ENCODE measurements at places on chromosomes 2 and 18. TPM values are rescaled to one million over a fixed set of nuclear protein-coding genes. Genes with fewer than 3 reads are reported as not detected.

The CRYGD gene
- not detected for total RNA-seq

The ZAP70 gene
- not detected for total RNA-seq

The PSME4 gene
- total RNA-seq = 54.7 TPM

The ZNF521 gene
- total RNA-seq = 0.04 TPM

The NEU4 gene
- total RNA-seq = not detected

The RESP18 gene
- not detected for total RNA-seq

The CRYGC gene
- not detected for total RNA-seq

The FBXO15 gene
- total RNA-seq = 2.8 TPM

The METTL4 gene
- total RNA-seq = 8.6 TPM

The DSC2 gene
- 4.8 TPM for total RNA-seq

- peak; percentile 33 for DNase-seq
Measured at GRCh38 chr18:35502052-35502451, 4.3 kb upstream of the INO80C start.

- no peak for DNase-seq
Measured at GRCh38 chr2:236597629-236598028, 28.0 kb downstream of the ACKR3 start.

- no peak for DNase-seq
Measured at GRCh38 chr18:74337155-74337911, 21.7 kb downstream of the C18orf63 start.

DNA sequence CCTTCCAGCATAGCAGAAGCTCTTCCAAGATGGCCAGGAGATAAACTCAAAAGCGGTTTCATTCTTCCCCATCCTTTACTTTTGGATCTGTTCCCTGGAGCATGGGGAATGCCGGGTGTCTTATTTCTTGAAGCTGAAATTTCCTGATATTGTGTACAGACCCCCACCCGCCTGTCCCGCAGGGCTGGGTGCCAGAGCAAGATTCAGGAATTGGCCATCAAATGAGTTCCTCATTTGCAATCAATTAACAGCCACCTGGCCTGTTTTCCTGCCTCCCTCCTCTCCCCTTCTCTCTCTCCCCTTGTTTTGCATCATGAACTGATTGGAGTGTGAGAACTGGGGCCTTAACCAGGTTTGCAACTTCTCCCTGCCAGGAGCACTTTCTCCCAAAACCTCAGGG lies 202.1 kb downstream of the SH3RF3 start:
- DNase-seq = no peak

GRCh38 chr18:37565977-37566478 lies 430 bp upstream of the CELF4 start:
- no peak for DNase-seq

DNA sequence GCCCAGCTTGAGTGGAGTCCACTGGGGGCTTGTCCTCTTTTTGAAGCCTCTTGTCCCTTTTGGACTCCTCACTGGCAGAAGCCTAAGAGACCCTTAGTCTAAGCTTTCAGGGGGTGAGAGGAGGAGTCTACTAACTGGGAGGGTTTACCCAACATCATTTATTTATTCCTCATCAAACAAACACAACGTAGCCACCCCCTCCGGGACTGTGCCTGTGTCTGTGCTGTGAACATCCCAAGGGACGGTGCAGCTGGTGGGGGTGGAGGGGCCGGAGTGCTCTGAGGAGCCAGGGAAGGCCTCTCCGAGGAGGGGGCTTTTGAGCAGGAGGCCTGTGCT lies 42.7 kb upstream of the TAF1B start:
- no peak for DNase-seq

- no peak for DNase-seq
Measured at GRCh38 chr2:86297382-86298147, 39.9 kb downstream of the REEP1 start.

GRCh38 chr18:52323802-52324201 lies 16.2 kb upstream of the DCC start:
- DNase-seq = no peak

GRCh38 chr2:239012936-239013677 lies 165.2 kb downstream of the TWIST2 start:
- DNase-seq = no peak

- DNase-seq = no peak
Measured at GRCh38 chr2:236483102-236483501, 86.5 kb upstream of the ACKR3 start.

GRCh38 chr2:176099728-176100546 lies at the start of gene HOXD12:
TSS of gene HOXD12 (plus strand) at chr2:176099795. CDS start at chr2:176099802, 7 bp downstream.
- no peak for DNase-seq

DNA sequence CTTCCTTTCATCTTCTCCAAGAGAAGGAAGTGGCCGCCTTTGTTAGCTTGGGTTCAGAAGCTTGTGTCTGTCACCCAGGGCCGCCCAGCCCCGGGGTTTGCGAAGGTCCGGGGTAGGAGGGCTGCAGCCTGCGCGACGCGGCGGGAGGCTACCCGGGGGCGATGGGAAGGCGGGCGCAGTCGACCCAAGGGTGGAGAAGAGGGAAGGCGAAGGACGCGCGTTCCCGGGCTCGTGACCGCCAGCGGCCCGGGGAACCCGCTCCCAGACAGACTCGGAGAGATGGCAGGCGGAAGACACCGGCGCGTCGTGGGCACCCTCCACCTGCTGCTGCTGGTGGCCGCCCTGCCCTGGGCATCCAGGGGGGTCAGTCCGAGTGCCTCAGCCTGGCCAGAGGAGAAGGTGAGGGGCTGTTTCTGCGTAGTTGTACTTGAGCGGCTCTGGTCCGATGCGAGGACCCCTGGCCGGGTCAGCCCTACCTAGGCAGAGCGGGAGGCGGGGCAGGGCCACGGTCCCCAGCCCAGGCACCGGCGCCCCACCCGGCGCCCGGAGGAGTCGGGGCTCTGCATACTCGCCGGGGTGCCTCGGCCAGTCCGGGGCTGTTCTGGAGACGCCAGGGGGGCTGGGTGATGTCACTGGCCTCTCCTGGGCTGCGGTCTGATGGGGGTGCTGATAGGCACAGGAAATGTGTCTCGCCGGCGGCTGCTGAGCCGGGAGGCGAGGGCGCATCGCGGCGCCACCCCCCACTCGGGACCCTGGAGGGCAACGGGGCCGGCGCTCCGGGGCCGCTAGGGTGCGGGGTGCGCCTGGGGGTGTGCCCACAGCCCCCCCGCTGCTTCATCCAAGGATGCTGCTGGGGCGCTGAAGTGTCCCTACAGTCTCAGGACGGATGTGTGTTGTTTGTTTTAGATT lies at the start of gene QPCT:
QPCT (plus strand) TSS at position 178 of the 909 bp plus-strand sequence; CDS start at position 280, 102 bp downstream.
- DNase-seq = no peak

GRCh38 chr2:9199716-9200632 lies 6.6 kb upstream of the ASAP2 start:
- DNase-seq = no peak

DNA sequence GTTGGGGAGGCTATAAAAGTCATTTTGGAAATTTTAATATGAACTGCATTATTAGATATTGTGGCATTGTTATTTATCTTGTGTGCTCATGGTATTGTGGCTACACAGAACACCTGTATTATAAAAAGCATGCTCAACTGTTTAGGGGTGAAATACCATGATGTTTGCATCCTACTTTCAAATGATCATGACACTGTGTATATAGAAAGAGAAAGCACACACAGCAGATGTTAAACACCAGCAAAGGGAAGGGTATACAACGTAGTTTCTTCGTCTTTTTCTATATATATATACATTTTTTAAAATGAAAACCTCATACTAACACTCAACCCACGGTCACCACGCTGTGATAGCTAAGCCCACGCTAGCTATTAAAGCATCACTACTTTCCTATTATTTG lies 27.1 kb downstream of the STARD7 start:
- no peak for DNase-seq

DNA sequence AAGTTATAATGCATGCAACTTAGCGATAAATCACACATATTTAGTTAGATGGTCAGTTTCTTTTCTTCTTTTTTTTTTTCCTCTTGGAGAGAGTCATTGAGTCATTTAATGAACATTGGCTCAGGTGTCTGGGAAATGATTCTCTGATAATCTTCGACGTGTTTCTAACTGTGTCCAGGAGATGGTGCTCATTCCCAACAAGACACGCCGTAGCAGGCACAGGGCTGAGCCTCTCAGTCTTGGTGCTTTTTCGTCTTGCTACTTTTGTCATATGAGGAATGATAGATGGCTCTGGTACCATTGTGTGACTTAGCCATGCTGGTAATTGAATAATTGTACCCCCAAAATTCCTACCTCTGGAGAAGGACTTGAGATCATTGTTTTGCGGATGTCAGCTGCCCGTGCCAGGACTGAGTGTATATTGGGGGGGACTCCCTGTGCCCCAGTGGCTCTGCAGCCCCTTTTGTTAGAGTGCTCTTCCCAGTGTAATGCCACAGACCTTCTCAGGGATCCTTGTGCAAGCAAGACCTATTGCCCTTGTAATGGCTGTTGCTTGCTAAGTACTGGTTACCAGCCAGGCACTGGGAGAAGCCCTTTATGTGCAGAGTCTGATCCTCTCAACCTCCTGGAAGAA lies 107.6 kb upstream of the CYRIA start:
- peak; percentile 56 for DNase-seq

DNA sequence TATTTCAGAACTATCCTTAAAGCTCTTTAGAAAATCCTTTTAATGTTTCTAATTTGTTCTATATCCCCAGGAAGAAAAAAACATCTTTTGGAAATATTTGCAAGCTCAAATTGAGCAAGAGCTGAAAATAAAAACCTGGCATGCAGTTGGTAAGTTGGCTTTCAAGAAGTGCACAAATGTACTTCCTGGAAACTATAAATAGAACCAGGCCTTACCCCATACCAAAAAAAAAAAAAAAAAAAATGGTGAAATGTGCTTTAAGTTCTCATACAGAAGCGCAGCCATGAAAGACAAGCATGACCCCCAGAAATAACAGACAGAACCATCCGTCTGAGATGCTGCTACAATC lies 178.5 kb downstream of the HDAC4 start:
- DNase-seq = no peak

GRCh38 chr2:238391042-238391689 lies 35.6 kb upstream of the ASB1 start:
- no peak for DNase-seq

GRCh38 chr18:73952296-73952946 lies 195.2 kb downstream of the FBXO15 start:
- peak; percentile 7 for DNase-seq

GRCh38 chr2:71792926-71793761 lies 339.8 kb downstream of the DYSF start:
- peak; percentile 85 for DNase-seq

GRCh38 chr2:190961918-190962487 lies 52.0 kb downstream of the STAT1 start:
- no peak for DNase-seq

DNA sequence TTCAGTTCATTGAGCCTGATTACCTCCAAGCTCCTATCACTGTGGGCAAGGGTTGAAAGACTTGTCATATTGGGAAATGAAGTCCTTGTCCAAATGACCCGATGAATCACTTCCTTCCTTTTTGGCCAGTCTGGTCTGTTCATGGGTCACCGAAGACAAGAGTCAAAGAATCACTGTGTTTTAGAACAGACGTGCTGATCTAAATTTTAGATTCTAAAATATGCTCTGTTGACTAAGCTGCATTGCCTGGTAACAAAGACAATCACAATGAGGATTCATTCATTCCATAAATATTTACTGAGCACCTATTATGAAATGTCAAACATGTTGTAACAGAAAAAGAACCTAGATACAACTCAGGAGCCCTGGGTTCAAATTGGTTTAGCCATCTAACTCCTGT lies 99.4 kb upstream of the RND3 start:
- DNase-seq = peak; percentile 92

DNA sequence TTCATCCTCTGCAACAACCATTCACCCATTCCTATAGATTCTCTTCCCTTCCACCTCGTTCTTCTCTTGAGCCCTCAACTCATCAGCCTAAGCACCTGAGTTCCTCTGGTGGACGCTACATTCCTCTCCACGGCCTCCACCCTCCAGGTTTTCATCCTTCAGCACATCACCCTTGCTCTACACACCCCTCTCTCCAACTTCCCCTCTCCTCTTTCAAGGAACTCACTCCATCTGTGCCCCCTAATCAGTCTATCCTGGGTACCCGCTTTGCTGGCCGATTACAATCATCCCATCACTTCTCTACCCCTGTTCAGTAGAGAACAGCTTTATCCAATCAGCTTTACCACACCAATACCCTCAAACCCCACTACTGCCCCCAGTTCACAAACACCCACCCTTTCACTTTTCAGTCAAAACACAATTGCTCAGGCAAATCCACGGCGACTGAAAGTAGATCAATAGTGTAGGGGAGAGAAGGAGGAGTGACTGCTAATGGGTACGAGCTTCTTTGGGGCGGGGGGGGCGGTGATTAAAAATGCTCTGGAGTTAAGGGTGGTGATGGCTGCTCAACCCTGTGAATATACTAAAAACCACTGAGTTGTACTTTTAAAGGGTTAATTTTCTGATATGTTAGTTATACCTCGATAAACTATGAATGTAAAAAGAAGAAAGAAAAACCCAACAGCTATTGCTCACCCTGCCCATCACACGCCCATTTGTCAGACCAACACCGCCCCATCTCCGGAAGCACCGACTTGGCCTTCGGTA lies 857 bp downstream of the DYM start:
- peak; percentile 16 for DNase-seq

GRCh38 chr2:131145040-131145439 lies 39.9 kb downstream of the PLEKHB2 start:
- no peak for DNase-seq

DNA sequence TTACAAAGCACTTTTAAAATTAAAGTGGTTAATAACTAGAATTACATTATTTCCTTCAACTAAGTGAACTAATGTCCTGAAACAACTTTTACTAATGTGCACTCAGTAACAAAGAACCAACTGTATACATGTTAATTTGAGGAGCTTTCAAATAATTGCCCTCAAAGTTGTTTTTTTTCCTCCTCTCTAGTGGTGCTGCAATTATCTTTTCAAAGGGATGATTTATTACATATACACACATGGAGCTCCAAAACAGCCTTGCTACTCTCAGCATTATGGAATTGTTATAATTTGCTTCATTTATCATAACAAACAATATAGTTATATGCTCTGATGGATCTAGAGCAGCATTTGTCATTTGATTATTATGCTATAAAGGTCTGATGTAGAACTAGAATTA lies 246.3 kb upstream of the RASGRP3 start:
- DNase-seq = no peak
